CD8-positive, alpha-beta memory T cell (primary cell): ENCODE measurements at places on chromosomes 2 and 18. TPM values are rescaled to one million over a fixed set of nuclear protein-coding genes. Genes with fewer than 3 reads are reported as not detected.

DNA sequence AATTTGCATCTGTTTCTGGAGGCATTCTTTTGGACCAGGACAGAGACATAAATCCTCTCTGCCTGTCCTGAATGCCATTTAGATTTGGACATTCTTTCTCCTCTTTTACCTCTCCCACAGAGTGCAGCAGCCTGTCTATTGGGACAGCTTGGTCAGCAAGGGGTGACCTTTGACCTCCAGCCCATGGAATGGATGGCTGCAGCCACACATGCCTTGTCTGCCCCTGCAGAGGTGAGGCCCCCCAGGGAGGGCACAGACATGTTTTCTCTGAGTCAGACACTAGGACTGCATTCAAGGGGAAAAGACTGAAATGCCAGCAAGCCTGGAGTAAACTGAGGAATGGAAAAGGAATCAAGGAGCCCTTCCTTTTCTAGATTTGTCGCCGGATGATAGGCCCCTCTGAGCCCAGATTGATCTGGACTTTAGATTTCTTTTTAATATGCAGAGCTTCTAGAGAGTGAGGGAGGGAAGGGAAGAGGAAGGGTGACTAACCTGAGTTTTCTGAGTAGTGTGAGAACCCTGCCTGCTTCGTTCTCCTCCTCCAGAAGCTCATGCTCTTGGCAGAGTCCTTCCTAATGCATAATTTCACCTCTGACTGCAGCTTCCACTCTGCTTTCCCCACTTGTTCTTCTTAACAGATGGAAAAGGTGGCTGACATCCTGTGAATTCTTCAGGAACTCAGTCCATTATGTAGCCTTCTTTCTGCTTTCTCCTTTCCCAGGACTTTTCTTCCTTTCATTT lies 16.1 kb upstream of the TTLL4 start:
- no peak for DNase-seq

- no peak for DNase-seq
Measured at GRCh38 chr2:190519975-190520767, 14.4 kb downstream of the NEMP2 start.

GRCh38 chr2:215527736-215528135 lies 91.9 kb upstream of the FN1 start:
- DNase-seq, result no peak

GRCh38 chr2:171247741-171248662 lies 87.3 kb upstream of the TLK1 start:
- peak; percentile 44 for DNase-seq

- DNase-seq, result no peak
Measured at GRCh38 chr2:63432373-63432772, 155.9 kb downstream of the WDPCP start.

GRCh38 chr18:79199691-79200374 lies 130.6 kb downstream of the ATP9B start:
- peak; percentile 24 for DNase-seq

DNA sequence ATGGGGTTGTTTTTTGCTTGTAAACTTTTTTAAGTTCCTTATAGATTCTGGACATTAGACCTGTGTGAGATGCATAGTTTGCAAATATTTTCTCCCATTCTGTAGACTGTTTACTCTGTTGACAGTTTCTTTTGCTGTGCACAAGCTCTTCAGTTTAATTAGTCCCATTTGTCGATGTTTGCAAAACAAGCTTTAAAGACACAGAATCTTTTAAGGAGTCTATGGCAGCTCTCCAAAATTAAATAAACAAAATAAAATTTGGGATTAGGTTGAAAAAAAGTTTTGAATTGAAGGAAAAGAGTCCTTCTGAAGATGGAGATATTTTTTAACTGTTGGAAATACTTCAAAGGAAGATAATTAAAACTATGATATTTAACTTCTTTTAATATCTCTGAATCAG lies 88.8 kb downstream of the MAP3K20 start:
- DNase-seq, result no peak

DNA sequence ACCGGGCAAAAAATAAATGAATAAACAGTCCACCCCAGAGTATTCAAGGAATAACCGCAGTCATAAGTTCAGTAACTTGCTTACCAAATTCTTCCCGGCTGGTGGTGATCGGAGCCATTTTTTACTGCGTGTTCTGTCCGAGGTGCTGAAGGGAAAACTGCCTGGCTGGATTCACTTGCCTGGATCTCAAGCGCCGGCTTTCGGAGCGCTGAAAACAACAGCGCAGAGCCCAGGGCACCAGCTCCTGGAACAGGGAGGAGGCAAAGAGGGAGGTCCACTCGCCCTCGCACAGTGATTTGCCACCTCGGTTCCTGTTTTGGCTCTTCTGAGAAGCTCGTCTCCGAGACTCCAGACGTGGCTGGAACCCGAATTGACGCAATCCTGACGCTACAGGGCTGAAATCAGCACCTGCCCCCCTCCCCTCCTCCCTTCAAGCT lies at the start of gene SYT4:
Gene SYT4, minus strand, starts transcription at position 327 of the 437 bp plus-strand sequence. Its CDS starts 209 bp downstream, at position 118.
- no peak for DNase-seq

DNA sequence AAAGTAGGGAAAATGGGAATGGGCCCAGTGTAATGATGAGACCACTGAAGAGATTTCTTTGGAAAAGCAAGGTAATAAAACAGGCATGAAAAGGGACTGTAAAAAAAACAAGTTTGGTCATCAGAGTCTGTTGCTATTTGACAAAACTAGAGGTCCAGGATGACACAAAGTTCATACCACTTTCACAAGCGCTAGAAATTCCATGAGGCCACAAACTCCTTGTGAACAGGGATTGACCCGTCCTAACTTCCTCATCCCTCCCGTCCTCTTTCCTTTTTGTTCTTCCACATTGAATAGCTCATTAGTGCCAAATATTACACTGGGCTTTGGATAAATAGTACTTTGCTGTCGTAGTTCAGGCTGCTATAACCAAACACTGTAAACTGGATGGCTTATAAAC lies 188.8 kb upstream of the EPC2 start:
- no peak for DNase-seq

DNA sequence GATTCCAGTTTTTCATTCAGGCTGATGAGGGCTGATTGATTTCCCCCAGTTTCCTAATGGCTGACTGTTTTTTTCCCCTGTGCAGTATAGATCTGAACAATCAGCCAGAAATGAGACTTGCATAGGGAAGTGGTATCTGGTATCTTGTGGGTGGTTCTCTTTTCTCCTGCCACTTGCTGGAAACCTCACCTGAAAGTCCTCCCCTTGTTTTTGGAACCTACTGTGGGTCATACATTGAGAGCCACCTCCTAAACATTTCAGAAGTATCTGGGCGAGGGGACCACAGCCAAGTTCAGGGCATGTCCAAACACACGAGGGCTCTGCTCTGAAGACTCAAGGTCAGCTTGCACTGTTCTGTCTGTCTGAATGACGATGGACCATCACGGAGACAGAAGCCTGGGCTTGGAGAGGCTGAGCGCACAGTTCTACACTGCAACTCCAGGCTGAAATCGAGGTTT lies 19.3 kb downstream of the ALPK2 start:
- no peak for DNase-seq

NT5DC4 gene
- total RNA-seq, result not detected

GPBAR1 gene
- 0.51 TPM for total RNA-seq

KIAA2012 gene
- not detected for total RNA-seq

AKAIN1 gene
- total RNA-seq, result not detected

PRSS56 gene
- total RNA-seq, result not detected

NETO1 gene
- total RNA-seq, result not detected

MOGAT1 gene
- total RNA-seq, result not detected

IL1R2 gene
- 1.4 TPM for total RNA-seq

MRO gene
- total RNA-seq, result not detected

FLACC1 gene
- total RNA-seq, result 1.8 TPM

GATA6 gene
- 0.11 TPM for total RNA-seq

TRIM43 gene
- total RNA-seq, result not detected

ERMN gene
- total RNA-seq, result 0.42 TPM

HNMT gene
- 0.61 TPM for total RNA-seq

TFCP2L1 gene
- total RNA-seq, result 0.11 TPM
